ENCODE measurements at places on chromosomes 6 and 20.
A peak's percentile ranks its signal among the peaks of the same experiment; 100 is the strongest.

DNA sequence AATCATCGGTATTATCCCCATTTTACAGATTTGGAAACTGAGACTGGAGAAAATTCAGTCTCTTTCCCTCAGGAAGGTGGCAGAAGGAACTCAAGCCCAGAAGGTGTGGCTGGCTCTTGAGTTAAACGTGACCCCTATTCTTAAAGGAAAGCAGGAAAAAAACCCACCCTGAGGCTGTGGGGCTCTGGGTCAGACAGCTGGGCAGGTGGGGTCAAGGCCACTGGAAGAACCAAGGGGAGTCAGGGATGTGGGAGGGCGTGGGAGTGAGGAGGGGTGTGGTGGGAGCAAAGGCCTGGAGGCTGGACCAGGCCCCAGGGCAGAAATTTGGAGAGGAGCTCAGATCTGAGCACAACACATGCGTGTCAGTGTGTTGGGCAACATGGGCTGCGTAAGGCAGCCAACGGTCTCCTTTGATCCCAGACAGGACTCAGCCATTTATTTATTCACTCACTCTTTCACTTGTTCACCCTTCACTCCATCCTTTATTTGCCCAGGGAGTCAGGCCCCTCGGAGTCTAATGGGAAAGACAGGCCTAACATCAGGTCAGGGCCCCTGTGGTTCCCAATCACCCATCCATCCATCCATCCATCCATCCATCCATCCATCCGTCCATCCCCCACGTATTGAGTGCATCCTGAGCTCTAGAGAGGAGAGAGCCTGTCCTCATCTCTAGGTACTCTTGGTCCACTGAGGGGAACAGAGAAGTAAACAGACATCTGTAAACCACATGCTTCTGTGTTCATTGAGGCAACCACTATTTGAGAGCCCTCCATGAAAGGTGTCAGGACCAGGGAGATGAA, 165.0 kb downstream of the VEGFA start:
- DNase-seq = no peak

DNA sequence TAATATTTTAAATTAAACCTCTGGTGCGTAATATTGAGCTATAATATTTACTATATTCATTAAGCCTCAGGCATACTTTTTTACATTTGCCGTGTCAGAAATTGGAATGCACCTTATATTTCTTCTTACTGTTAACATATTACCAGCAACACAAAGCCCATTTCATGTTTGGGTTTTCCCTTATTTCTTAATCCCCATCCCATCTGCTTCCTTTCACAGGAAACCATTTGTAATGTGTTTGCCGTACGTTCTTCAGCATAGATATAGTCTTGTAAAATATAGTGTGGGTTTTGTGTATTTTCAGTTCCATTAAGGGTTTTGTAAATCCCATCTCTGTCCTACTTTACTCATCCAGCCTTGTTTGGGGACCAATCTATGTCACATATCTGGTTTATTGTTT, 6.5 kb downstream of the EYS start:
- DNase-seq = no peak

DNA sequence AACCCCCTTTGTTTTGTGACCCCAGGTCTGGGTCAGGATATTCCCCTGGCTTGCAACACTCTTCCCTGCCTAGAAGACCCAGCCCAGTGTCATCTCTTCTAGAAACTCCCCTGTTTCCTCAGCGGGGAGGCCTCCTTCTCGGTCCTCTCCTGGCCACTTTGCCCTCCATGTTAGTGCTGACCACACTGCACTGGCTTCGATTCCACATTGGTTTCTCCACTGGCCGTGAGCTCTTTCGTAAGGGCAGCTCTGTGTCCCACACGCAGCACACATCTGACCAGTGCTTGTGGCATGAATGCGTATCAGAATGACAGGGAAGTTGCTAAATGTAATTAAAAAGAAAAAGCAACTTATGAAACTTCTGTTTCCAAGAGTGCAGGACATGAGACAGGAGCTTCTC, 49.4 kb upstream of the FNDC1 start:
- no peak for DNase-seq

DNA sequence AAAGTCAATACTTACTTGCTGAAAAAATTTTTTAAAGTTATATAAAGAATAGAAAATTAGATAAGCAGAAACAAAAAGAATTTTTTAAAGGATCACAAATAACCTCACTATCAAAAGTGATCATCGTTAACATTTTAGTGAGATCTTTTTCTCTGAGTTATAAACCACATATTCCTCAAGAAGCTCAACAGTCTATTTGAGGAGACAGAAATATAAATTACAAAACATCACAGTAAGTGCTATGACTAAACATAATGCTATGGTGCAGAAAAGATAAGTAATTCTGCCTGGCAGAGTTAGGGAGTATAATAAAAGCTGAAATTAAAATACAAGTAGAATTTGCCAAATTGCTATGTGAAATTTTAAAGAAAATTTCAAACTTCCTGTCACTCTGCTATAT, 226.7 kb downstream of the LMBRD1 start:
- no peak for DNase-seq

GRCh38 chr6:151390851-151391470, 398 bp downstream of the ZBTB2 start:
- DNase-seq = peak; percentile 86

DNA sequence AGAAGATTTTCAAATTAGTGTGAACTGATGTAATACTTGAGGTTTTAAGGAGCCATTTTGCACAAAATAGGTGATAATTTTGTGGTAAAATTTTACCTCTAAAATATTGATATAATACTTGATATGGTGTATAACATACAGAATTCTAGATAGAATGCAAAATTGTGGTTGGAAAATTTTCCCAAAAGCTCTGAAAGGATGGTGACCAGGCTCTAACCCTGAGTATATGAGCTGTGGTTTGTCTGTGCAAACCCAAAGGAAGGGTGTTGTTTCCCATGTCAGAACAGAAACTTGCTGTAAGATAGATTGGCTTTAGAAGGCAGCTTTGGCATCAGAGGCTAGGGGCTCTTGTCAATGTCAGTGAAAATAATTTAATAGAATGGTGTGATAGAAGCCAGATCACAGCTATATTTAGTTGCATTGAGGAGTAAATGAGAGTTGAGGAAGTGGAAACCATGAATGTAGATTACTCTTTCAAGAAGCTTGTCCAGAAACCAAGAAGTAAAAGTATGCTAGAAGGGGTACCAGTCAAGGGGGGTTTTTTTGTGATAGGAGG, 257.7 kb downstream of the FARS2 start:
- DNase-seq = no peak

DNA sequence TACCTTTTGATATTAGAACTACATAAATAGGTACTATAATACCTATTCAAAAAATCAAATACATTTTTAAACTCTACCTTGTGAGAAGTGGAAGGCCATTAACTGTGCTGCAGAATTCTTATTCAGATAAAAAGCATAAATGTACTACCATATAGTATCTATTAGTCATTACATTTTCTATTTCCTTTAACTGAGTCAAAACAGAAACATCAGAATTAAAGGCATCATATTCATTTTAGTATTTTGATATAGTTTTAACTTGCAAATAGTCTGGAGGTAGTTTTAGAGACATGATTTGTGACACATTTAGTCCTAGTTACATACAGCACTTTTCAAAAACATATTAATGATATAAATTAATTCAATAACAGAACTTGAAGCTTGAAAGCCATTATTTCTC, 39.9 kb upstream of the TAB2 start:
- no peak for DNase-seq

DNA sequence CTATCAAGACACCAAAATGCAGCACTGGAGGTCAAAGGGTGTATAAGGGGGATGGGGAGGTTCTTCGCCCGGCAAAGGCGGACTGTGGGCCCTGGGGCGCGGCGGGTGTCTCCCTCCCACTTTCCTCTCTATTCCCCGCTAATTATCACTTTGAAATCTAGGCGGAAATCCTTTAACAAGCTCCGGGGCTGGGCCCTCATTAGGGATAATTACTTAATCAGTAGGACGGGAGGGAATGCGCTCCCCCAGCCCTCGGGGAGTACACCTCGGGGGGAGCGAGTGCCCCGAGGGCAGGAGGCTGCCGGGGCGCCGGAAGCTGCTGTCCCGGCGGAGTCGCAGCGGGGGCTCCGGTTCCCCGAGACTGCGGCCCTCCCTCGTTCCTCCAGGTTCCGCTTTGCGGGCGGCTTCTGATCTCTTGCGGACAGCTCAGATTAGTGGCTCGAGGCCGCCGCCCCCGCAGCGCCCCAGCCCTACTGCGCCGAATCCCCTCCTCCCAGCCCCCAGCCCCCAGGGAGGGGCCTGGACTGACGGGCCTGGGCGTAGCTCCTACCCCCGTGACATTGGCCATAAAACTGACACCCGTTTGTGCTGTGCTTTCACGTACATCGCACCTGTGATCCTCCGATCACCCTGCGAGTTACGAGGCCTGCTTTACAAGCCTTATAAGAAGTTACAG, 14.7 kb downstream of the MUCL3 start:
- DNase-seq = peak; percentile 50

DNA sequence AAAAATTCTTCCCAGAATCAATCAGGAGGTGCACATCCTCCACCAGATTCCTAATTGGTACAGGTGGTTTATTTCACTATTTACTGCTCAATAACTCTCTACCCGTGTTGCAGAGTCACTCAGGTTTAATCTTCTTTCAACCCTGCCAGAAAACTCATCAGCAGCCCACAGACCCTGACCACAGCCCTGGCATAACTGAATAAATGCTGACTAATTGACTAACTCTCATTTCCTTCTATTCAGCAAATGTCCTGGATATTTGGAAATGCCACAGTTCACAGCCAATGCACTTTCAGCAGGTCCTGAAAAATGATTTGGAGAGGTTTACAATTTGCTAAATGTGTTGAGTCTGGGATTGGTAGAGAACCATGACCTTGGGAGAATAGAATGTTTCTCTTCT, 62.3 kb downstream of the TRMT6 start:
- DNase-seq = no peak

- DNase-seq = no peak
These were observed 283.0 kb downstream of the TSHZ2 start for GRCh38 chr20:53255102-53255710.

DNA sequence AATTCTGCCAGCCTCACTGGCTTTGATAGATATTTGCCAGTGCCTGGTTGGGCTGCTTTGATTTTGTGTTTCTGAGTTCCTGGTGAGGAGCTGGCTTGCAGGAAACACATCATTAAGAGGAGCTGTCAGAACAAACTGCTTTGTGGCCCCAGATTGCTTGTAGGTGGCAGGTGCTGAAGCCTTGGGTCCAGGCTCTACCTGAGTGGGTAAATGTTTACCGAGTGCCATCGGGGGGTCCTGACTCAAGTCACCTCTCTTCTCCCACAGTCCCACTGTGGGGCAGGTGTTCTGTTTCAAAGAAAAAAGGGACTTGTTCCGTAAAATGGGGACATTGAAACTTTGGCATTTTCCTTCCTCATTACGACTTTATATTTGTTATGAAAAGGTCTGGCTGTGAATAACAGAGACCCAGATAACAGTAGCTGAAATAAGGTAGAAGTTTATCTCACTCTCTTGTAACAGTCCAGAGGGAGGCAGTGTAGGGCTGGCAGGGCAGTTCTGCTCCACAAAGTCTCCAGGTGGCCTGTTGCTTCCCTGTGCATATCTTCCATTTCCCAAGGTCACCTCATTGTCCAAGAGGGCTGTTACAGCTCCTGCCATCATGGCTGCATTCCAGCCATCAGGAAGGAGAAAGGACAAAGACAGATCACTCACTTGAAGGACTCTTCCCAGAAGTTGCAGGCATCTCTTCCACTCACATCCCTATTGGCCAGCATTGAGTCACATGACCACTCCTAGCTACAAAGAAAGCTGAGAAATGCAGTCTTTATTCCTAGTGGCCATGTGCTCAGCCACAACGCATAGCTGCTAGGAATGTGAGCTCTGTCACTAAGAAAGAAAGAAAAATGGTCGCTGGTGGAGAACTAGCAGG, 149.9 kb upstream of the KCNG1 start:
- DNase-seq = no peak

DNA sequence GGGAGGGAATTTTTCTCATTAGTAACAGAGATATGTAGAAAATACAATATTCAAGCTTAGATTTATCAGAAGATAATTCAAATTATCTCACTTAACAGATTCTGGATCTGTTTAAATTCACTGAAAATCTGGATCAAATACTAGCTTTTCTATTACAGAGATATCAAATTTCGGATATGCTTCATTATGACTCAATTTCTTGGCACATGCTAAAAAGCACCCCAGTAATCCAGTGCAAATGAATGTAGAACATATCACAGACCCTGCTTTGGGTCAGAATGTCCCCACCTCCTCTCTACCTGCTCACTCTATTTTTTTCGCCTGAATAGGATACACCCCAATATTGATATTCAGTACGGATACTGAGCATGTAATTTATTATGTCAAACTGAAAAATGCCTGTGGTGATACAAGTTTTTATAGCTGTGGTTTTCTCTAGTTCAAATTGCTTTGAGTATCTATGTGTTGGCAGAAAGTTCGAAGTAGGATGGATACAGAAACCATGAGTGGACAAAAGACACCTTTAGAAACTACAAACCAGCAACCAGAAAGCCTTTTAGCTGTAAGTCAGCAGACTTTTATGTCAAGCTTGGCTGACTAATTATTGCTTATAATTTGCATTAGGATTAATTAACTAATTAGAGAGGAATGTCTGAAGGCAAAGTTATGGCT, 290.0 kb downstream of the TFAP2B start:
- no peak for DNase-seq

- DNase-seq = peak; percentile 18
These were observed 6.2 kb downstream of the LINC00237 start for GRCh38 chr20:21099751-21100577.

GRCh38 chr20:52172392-52173047, 19.1 kb downstream of the ZFP64 start:
- peak; percentile 1 for DNase-seq

DNA sequence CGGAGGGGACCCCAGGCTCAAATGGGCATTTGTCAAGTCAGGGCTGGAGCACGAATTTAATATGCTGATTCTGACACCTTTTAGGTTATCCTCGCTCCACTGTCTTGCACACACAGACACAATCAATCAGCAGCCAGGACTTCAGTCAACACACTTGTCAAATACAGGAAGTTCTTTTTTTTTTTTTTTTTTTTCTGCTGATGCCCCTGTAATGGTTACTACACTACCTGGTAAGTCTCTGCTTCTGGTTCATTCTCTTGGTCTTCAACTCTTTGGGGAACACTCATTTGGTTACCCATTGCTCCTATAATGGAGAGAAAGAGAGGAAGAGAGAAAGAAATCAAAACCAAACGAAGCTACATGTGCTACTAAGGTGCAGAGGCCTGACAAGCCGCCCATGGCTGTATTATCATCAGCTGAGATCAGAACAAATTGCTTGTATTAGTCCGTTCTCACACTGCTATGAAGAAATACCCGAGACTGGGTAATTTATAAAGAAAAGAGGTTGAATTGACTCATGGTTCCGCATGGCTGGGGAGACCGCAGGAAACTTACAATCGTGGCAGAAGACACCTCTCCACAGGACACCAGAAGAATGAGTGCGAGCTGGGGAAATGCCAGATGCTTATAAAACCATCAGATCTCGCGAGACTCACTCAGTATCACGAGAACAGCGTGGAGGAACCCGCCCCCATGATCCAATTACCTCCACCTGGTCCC, 11.8 kb downstream of the BCAS1 start:
- no peak for DNase-seq

- no peak for DNase-seq
These were observed 45.4 kb downstream of the CDS2 start for GRCh38 chr20:5172167-5172601.
